Chondrocyte (in vitro differentiated cells): ENCODE measurements at places on chromosomes 5 and 9. TPM values are rescaled to one million over a fixed set of nuclear protein-coding genes. Genes with fewer than 3 reads are reported as not detected.
A peak's percentile ranks its signal among the peaks of the same experiment; 100 is the strongest.

Gene FOXD4L5
- 0.10 to 0.51 TPM (median 0.18 TPM) in 3 replicates for total RNA-seq

Gene DAB2IP
- 36.6 to 66.7 TPM (median 58.5 TPM) in 3 replicates for total RNA-seq

Gene IGFBPL1
- total RNA-seq: 1.3 to 3.6 TPM (median 2.8 TPM) in 3 replicates

Gene APBA1
- total RNA-seq: 6.9 to 12.5 TPM (median 12.3 TPM) in 3 replicates

Gene CHSY3
- total RNA-seq: 18.1 to 44.6 TPM (median 19.7 TPM) in 3 replicates

Gene BARX1
- 0.77 to 6.7 TPM (median 2.1 TPM) in 3 replicates for total RNA-seq

Gene IFNA7
- total RNA-seq: not detected in 3 replicates

Gene RFK
- 14.3 to 18.1 TPM (median 15.6 TPM) in 3 replicates for total RNA-seq

Gene CDC20B
- total RNA-seq: not detected in 3 replicates

Gene DMGDH
- 1.9 to 3.2 TPM (median 3.1 TPM) in 3 replicates for total RNA-seq

Gene FBXL7
- total RNA-seq: 24.7 to 32.6 TPM (median 31.4 TPM) in 3 replicates

Gene GPX8
- 196 to 212 TPM (median 198 TPM) in 3 replicates for total RNA-seq

- DNase-seq: no peak
These were observed 1.7 kb downstream of the SMIM3 start for GRCh38 chr5:150780187-150780692.

DNA sequence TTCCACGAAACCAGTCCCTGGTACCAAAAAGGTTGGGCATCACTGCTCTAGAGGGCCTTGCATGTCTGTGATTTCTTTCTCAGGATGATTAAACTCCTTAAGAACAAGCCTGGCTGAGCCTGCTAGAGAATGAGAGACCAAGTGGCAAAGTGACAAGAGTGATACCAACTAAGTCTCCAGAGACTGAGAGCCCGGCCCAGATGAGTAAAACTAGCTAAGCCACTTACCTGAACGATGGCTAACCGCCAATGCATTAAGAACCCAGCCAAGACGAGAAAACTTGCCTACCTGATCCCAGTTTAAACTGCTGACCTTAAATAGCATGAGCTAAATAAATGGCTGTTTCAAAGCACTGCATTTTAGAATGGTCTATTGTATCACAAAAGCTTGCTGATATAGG lies 5.6 kb upstream of the CCDC152 start:
- no peak for DNase-seq

DNA sequence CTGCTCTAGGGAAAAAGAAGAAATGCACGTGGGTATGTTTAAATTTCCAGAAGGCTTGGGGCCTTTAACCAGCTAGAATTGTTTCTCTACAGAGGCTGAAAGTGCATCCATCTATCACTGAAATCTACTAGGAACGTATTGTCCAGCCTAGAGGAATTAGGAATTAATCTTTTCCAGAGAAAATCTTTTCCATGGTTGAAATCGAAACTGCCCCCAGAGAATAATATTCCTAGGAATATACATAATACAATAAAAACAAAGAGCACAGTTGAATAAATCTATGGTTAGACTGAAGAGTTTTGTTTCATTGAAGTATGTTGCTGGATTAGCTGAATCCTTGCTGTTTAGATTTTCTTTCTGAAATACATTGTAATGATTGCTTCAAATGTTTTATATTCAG lies 378.5 kb downstream of the PLK2 start:
- DNase-seq: no peak

DNA sequence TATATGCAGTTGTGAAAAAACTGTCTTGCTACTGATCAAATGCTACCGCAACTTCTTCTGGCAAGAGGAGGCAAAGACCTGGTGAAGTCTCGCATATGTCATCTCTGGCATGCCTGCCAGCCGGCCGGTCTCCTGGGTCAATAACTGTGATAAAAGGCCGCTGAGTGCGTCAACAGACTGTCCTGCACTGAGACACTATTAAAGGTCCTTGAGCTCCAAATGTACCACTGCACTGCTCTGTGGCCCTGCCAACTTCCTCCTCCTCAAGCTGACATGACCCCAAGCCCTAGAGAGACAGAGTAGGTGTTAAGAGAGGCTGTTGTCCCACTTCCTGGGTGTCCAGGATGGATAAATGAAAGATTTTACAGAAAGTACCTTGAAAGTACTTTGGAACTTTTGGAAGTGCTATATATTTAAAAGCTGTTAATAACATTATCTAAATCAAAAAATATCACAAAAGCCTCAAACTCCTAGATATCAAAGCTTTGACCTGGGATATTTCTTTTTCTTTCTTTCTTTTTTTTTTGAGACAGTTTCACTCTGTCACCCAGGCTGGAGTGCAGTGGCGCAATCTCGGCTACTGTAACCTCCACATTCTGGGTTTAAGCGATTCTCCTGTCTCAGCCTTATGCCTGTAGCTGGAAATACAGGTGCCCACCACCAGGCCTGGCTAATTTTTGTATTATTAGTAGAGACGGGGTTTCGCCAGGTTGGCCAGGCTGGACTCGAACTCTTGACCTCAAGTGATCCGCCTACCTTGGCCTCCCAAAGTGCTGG lies 31.5 kb downstream of the RAPGEF1 start:
- no peak for DNase-seq

DNA sequence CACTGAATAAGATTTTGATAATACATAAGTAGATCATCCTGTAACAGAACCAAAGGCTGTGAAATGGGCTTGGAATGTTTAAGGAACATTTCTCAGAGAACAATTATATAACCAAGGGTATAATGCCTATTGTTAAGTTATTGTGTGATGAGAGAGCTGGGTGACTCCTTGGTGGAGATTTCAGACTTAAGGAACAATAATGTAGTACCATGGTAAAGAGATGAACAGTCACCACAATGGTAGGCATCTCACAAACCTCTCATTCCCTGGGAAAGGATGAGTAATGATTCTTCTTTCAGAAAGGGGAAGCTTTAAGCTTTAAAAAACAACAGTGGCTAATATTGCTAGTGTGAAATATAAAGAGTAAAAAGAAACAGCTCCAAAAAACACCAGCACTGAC lies 147.4 kb downstream of the TRIM36 start:
- DNase-seq: no peak

GRCh38 chr5:159319363-159319762 lies 10.9 kb downstream of the IL12B start:
- no peak for DNase-seq

DNA sequence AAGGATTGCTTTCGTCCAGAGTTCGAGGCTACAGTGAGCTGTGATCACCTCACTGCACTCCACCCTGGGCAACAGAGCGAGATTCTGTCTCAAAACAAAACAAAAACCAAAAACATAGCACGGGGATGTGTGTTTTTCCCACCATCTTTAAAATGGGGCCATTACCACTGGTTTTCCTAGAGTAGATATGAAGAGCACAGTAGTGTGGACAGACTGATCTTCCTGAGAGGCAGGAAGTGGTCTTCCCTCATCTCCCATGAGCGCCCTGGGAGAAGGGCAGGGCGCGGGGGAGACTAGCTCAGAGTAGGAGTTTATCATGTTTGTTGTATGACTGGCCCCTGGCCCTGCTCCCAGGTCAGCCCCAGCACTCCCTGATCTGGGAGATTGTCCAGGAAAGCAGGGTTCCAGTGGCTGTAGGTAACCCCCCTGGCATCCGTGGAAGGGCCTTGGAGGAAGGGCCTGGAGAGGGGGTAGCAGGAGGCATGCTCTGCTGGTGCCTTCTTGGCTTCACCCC lies 2.3 kb downstream of the SUSD3 start:
- DNase-seq: no peak

DNA sequence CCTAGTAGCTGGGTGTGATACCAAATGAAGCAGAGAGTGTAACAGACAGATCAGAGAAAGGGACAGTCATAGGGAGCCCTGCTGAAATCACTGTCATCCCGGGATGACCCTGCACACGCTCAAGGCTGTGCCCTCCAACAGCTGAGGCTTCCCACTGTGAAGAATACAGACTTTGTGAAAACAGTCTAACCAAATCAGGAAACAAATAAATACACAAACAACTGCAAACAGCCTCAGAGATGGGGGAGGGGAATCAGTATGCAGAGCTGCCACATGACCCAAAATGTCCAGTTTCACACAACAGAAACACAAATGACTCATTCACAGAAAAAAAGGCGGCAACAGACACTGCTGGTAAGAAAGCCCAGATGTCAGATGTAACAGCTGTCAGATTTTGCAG lies 101.9 kb downstream of the ADAMTS2 start:
- no peak for DNase-seq

GRCh38 chr5:36325196-36325595 lies 23.5 kb upstream of the RANBP3L start:
- DNase-seq: no peak

DNA sequence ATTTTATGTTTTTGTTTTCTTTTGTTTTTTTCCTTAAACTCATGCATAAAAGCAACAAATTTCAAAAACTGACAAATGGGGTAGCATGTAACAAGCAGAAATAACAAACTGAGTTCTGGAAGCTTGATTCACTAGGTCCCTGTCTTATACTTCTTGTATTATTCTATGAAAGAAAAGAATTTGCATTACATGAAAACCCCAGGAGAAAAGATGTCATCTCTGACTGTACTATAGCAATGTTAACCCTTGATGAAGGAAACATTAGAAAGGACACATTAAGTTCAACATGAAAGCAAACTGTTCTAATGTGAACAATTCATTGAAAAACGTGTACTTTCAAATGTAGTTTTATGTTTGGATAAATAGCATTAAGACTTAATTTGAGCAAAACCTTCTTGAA lies 9.2 kb downstream of the RAB14 start:
- DNase-seq: no peak

GRCh38 chr5:173680660-173681242 lies 64.3 kb upstream of the BOD1 start:
- no peak for DNase-seq

DNA sequence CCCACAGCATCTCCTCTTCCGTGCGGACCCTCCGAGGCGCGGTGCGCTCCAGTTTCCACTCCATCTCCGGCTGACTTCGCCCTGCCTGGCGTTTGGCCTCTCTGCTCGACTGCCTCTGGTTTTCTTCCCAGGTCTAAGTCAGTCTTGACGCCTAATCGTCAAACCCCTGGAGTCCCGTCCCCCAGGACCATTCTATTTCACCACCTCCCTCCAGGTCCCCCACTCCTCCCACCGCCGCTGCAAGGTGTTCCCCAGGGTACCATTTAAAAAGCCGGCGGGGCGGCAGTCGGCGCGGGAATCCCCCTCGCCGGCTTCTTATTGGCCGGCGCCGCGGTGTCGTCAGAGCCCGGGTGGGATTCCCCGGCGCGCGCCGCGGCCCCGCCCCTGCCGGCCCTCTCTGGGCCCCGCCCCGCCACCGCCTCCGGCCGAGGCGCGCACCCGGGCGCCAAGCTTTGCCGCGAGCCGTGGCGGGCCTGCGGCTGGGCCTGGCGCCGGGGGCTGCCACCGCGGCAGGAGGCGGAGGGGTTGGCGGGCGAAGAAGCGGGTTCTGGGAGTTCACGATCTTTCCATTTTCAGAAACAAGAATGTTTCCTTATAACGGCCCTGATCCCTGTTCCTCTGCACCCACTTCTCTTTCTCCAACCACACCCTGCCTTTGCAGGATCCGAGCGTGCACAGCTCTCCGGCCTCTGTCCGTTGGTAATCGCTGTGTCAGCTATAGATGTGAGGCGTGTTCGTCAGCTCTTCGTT lies at the start of gene CDC20B:
CDC20B (minus strand) TSS at position 241 of the 750 bp plus-strand sequence; CDS start at position 64, 177 bp downstream.
- DNase-seq: no peak

DNA sequence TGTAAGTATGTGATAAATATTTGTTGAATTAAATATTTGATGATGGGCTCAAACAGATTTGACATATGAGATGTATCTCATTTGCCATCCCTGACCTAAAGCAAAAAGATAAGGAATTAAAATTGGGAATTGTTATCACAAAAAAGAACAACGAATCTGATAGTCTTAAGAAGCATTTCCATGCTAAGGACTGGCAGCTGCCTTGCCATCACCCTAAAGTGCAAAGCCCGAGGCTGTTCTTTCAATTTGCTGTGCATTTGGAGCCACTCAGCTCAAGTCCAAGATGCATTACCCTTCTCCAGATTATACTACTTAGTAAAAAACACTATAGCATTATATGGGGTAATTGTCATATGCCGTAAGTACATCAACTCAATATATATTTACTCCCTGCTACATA lies 618.3 kb upstream of the CLINT1 start:
- no peak for DNase-seq

- DNase-seq: no peak
These were observed at the start of gene NRARP for GRCh38 chr9:137302118-137302448. NRARP (minus strand) TSS chr9:137302271; CDS start chr9:137301928, 343 bp downstream.

DNA sequence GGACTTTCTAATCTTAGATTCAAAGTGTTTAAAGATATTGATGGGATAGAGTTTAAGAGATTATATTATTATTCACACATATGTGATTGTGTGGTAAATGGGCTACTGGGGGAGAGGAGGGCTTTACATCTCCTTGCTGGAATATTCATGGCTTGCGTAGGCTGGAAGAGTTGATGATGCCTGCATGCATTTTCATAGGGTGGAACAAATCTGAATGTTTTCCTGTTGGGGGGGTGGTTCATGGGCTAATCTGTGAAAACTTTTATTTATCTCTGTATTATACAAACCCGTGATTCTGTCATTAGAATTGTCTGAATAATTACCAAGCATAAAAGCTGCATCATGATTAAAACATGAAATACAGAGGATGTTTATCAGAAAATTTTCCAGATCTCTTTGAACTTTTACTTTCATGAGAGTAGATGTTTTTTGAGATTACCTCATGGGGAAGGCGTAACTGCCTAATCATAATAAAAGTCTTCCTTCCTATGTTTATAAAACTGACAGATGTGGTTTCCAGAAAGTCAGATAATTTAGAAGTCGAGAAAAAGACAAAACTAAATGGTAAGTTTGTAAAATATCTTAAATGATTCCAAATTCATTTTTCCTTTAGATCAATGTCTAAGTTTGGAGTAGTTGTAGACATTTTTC lies 1185.4 kb upstream of the SEMA6A start:
- DNase-seq: no peak

DNA sequence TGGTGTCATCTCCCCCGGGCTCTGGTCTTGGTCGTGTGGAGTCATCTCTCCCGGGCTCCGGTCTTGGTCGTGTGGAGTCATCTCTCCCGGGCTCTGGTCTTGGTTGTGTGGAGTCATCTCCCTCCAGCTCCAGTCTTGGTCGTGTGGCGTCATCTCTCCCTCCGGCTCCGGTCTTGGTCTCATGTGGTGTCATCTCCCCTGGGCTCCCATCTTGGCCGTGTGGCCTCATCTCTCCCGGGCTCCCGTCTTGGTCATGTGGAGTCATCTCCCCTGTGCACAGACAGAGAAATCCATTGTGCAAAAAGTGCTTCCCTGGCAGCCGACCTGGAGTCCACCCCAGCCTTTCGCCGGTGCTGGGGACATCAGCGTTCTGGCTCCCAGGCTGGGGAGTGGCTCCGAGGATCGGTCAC lies 91.1 kb upstream of the CACNA1B start:
- peak; percentile 77 for DNase-seq

DNA sequence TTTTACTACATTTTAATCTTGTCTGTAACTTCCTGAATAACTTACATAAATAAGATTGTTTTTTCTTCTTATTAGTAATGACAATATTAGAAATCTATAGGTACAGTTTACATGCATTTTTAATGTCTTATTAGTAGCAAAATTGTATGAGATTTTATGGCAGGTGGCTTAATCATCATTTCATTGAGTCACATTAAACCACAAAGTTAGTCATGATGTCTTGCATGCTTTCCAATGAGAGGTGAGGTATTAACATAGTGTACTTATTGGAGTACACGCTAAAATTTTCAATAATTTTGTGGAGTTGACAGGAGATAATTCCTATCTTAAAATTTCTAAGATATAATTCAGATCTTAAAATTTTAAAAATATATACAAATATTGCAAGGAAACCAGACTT lies 989.6 kb upstream of the ARRDC3 start:
- DNase-seq: no peak
